ENCODE measurements at places on chromosomes 11 and 22.

- DNase-seq, result no peak
Observed at GRCh38 chr22:38955250-38955905, 2.0 kb upstream of the APOBEC3A start.

GRCh38 chr11:4546878-4547277, 1.9 kb downstream of the OR52M1 start:
- no peak for DNase-seq

DNA sequence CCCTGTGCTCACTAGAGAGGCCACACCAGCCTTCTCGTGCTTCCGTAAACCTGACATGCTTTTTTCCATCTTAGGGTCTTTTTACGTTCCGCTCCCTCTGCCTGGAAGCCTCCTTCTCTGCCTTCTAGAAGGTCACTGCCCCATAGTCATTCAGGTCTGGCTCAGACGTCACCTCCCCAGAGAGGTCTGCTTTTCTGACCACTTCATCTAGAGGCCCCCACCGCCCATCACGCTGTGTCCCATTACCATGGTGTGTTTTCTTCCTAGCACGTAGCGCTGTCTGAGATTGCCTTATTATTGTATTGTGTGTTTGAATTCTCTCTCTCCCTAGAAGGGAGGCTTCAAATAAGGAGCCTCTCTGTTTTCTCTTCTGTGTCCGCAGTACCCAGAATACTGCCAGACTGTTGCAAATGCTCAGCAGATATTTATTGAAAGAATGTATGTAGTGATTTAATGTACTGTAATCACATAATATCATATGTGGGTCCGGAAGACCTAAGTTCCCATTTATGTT, 10.0 kb downstream of the TAB1 start:
- no peak for DNase-seq

- no peak for DNase-seq
Observed at GRCh38 chr11:57288771-57289579, 35.8 kb downstream of the TNKS1BP1 start.

GRCh38 chr11:89147229-89147628, 30.4 kb upstream of the TYR start:
- no peak for DNase-seq

DNA sequence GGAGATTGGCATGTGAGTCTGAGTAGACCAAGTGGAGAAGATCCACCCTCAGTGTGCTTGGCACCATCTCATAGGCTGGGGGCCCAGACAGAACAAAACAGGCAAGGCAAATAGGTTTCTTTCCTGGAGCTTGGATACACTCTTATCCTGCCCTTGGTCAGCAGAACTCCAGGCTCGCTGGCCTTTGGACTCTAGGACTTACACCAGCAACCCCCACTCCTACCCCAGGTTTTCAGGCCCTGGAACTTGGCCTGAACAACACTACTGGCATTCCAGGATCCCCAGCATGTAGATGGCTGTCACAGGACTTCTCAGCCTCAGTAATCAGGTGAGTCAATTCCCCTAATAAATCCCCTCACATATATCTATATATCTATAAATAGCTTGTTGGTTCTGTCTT, 637.7 kb downstream of the OPCML start:
- no peak for DNase-seq

DNA sequence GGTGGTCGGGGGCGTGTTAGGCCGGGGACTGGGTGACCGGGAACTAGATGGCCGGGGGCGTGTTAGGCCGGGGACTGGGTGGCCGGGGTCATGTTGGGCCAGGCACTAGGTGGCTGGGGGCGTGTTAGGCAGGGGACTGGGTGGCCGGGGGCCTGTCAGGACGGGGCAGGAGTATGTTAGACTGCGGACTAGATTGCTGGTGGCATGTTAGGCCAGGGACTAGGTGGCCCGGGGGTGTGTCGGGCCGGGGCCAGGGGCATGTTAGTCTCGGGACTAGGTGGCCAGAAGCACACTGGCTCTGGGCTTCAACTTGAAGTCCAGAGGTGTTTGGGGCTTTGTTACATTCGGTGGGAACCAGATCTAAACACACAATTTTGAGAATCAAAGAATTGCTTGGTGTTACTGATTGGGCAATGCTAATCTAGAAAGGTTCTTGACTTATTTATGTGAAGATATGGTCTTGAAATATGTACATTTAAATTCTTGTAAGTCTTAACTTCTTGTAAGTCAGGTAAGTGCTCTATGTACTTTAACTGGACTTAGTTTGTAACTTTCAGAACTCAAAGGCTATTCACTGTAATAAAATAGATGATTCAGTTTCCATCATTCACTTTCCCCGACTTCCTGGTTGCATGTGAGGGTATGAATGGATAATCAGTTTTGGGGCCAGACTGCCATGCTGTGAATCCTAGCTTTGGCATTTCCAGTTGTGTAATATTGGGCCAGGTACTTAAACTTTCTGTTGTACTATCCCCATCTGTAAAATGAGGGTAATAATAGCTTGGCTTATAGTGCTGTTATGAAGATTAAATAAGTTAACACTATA, 1.1 kb downstream of the EXT2 start:
- no peak for DNase-seq

DNA sequence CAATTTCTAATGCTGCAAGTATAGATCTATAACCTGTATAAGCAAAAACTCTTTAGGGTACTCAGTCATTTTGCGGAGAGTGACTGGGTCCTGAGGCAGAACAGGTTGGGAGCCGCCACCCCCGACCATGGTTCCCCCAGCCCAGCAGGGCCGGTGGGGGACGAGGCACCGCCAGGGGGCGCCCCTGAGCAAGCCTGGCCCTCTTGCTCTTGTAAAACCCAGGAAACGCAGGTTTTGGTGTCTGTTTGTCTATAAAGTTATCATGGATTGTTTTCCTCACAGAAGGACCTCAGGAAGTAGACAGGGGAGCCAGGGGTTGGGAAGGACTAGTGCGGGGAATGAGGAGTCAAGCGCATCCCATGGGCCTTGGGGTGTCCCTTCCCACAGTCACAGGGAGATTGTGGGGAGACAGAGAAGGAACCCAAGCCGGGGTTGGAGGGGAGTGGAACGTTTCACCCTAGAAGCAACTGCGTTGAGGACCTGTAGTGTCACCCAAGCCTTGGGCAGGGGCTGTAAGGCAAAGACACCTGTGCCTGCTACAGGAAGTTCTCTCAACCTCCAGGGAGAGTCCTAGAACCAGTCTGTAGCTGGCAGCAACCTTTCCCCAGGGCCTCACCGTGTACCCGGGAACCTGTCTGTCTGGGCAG, 26.4 kb downstream of the KCTD17 start:
- DNase-seq, result peak; percentile 79

DNA sequence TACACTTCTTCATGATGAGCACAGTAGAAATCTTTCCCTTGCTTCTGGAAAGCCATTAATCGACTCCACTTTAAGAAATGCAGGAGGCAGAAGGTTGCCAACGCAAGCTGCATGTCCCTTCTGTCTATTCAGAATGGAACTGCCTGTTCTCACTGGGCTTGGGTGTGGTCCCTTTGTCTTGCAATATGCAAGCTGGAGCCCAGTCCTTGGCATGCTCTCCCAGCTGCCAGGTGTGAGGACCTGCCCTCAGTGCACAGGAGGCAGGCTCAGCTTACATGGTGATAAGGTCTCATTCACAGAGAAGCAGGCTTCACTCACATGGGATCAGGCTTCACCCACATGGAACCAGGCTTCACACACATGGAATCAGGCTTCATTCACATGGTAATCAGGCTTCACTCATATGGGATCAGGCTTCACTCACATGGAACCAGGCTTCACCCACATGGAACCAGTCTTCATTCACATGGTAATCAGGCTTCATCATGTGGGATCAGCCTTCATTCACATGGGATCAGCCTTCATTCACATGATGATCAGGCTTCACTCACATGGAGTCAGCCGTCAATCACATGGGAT, 59.2 kb upstream of the USP47 start:
- no peak for DNase-seq

GRCh38 chr11:126058105-126058874, 4.4 kb downstream of the CDON start:
- DNase-seq, result no peak

GRCh38 chr11:102347462-102348370, 702 bp downstream of the BIRC2 start:
- peak; percentile 38 for DNase-seq

- no peak for DNase-seq
Observed at GRCh38 chr11:74895340-74896116, 53.4 kb downstream of the XRRA1 start.

DNA sequence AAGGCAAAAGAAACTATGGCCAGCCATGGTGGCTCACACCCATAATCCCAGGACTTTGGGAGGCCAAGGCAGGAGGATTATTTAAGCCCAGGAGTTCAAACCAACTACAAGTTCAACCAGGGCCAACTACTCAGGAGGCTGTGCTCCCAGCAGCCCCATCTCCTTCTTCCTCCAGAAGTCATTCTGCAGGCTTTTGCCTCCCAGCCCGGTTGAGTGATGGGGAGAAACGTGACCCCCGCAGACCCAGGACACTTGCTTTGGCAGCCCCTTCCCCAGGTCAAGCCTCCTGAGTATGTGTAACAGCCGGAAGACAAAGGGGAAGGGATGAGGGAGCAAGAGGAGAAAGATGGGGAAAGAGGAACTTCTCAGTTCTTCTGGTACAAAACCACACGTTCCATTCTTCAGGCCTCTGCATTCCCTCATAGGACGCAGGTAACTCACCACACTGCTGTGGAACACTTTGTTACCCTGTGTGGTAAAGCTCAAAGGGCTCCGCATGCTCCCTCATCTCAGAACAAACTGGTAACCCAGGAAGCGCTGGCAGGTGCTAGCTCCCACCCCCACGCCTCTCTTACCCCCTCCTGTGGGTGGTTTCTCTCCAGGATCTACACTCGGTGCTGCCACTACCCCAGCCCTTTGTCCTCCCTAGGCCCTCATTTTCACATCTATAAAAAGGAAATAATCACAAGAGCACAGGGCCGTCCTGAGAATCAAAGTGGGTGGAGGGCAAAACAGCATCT, 4.0 kb downstream of the SULT4A1 start:
- no peak for DNase-seq

DNA sequence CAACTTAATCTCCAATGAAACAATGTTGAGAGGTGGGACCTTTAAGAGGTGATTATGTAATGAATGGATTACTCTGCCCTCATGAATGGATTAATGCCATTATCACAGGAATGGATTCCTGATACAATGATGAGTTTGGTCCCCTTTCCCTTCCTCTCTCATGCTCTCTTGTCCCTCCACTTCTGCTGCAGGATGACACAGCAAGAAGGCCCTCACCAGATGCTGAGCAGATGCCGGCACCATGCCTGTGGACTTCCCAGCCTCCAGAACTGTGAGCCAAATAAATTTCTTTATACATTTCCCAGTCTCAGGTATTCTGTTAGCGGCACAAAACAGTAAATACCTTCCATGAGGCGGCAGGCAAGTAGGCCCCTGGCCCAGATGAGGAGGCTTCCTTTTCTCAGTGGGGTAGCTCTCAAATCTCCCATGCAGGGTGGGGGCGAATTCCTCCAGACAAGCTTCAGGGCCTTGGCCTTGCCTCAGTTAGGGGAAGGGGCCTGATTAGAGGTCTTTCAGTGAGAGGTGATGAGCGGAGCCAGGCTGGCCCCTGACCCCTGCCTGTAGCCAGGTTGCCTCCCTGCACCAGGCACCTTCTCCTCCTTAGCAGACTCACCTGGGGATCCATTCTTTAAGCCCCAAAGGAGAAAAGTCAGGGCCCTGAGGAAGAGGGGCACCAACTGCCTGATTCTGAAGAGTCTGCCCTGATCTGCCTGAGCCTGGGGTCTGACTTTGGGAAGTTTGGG, 86.0 kb downstream of the RRM1 start:
- DNase-seq, result no peak

DNA sequence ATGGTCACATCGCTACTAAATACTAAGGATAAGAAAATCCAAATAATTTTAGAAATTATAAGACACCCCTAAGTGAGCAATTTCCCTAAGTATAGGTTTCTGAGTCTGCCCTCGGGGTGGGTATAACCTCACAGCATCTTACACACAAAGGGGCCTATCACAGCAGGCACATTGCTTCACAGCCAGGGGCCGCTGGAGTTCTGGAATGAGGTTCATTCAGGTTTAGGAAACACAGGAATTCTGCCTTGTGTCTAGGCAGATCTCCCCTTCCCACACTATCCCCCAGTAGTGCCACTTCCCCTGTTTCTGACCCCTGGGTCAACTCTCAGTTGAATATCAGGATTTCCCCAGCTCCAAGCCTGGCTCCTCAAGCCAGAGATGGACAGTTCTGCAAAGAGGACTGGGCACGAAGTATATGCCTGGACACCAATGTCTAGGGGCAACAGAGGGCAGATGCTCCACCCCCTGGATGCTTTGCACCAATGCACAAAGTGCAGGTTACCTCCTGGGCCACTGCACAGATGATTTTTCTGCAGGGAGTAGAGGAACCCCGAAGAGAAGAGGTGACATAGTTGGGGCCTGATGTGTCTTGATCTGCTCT, 11.4 kb downstream of the TUBA8 start:
- DNase-seq, result no peak

DNA sequence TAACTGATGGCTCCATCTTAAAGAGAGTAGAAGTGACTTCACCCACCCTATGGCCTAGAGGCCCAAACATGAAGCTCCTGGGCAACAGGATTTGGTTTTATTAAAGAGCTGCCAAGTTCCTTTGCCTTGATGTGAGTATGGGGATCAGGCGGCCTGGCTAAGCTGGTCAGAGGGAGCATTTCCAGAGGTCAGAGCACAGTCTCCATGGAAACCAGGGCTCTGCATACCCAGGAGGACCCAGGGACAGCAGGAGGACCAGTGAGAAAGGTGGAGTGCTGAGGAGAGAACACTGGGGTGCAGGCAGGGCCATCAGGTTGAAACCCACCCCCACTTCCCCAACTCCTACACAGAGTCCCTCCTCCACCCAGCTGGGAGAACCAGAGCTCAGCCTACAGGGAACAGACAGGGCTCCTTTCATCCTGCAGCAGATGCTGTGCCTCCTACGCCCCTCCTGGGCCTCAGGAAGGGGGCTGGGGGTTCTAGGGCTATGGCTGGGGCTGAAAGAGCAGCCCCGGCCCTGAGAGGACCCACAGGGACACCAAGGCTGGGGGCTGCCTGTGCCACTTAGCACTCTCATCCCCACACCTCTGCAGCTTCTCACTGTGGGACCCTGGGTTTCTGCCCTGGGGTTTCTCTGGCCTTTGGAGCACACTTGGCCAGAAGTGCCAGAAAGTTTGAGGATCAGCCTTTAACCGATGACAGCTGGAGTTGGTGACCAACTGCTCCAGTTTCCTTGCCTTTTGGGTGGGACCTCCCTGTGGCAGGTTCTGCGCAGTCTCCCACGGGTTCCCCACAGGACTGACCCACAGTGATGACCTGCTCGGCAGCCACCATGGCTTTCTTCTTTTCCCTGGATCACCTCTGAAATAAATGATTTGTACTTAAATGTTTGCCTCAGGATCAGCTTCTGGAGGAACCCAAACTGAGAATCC, 13.8 kb upstream of the P2RY6 start:
- no peak for DNase-seq

- DNase-seq, result no peak
Observed at GRCh38 chr11:17267576-17267975, 9.0 kb upstream of the NUCB2 start.
